ENCODE measurements at places on chromosomes 3 and 15. TPM values are rescaled to one million over a fixed set of nuclear protein-coding genes. Genes with fewer than 3 reads are reported as not detected.

DAPK2 gene
- total RNA-seq = 31.0 TPM

DNA sequence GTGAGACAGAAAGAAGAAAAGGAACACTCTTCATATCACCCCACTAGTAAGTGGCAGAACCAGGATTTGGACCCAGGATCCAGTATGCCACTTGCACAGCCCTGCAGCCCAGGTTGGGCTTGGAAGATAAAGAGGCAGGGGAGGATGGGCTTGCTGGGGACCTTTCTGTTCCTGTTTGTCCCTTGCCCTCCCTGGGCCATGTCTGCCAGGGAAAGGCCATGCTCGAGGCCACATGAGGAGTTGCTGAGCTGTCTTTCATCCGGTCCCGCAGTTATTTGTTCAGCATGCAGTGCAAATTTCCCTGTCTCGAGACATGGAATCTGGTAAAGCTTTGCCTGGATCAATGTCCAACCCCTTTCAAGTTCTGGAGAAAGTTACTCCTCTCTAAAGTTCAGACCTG, 116.0 kb upstream of the MRPS22 start:
- DNase-seq = no peak

DNA sequence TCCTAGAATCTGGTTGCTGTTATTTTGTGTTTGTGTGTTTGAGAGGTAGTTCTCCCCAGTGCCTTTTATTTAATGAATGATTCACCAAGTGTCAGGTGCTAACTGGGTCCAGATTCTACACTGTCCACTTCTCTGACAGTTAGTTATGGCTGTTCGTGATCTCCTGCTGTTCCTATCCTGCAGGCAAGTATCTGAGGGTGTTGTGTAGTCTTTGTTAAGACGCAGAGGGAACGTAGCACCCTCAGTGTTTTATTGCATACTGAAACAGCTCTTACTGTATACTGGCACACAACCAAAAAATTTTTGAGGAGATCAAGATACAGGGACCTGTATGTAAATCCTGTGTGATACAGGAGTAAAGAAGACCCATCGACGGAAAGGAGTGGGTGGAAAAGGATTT, 1271.3 kb downstream of the ROBO1 start:
- DNase-seq = no peak

- no peak for DNase-seq
Observed at GRCh38 chr15:69014454-69014853, at the start of gene NOX5. Gene NOX5 (plus strand): TSS chr15:69014695. CDS start chr15:69014736, 41 bp downstream.

DNA sequence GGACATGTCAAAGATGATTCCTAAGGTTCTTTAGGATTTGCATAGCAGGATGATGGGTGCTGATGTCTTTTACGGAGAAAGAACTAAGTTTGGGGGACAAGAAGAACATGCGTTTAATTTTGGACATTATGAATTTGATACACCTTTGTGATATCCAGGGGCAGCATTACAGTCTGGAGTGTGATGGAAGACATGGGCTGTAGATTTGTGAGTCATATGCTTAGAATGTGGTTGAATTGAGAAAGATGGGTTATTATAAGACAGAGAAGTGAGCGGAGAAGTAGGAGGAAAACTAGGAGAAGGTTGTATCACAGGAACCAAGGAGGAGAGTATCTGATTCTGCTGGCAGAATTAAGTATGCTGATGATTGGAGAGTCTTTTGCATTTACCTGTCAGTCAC, 20.6 kb downstream of the NEO1 start:
- DNase-seq = no peak

CLRN1 gene
- not detected for total RNA-seq

DNA sequence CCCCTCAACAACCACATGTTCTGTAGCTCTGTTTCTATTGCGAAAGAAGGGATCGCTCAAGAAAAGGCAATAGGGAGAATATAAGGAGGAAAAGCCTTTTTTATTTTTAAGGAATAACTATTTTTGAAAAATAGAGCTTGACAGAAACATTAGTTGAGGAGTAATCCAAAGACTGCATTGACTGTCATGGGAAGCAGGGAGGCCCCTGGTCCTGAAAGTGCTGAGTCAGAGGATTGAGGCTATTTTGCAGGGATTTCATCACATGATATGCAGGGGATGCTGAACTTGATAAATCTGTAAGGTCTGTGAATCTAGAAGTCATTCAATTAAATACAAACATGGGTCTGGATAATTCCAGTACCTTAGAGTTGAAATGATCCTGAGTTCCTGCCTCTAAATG, 92.0 kb downstream of the MTHFS start:
- DNase-seq = no peak

- no peak for DNase-seq
Observed at GRCh38 chr3:180294282-180295027, 257.7 kb upstream of the PEX5L start.
